ENCODE measurements at places on chromosomes 1 and 21.

DNA sequence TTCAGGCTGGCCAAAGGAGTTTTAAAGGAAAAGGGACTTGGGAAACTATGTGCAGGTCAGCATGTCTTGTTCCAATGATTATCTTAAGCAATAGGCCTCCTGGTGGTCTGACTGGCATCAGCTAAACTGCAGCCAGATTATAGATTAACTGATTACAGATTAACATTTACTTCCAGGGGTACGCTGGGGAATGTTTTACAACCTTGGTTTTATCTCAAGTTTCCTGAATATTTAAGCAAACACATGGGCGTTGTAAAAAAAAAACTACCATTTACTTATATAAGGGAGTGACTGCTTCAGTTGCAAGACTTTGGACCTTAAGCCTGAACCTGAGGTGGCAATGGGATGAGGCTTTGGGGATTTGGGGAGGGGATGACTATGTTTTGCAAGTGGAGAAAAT is 600.6 kb upstream of the B3GALT2 start:
- DNase-seq: no peak

DNA sequence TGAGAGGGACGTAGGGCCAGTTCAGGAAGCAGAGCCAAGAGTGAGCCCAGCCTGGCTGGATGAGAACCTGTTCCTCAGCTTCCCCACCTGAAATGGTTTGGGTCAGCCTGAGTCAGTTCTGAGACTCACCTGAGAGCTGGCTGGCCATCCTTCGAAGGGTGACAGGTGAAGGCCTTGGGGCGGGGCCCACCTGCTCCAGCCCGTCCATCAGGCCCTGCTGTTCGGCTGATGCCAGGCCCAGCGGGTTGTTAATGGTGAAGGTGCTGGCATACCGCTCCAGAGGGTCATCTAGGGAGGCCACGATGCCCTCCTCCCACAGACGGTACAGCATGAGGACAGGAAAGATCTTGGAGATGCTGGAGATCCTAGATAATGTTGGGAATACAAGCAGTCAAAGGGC is 14.1 kb downstream of the LACTBL1 start:
- no peak for DNase-seq

DNA sequence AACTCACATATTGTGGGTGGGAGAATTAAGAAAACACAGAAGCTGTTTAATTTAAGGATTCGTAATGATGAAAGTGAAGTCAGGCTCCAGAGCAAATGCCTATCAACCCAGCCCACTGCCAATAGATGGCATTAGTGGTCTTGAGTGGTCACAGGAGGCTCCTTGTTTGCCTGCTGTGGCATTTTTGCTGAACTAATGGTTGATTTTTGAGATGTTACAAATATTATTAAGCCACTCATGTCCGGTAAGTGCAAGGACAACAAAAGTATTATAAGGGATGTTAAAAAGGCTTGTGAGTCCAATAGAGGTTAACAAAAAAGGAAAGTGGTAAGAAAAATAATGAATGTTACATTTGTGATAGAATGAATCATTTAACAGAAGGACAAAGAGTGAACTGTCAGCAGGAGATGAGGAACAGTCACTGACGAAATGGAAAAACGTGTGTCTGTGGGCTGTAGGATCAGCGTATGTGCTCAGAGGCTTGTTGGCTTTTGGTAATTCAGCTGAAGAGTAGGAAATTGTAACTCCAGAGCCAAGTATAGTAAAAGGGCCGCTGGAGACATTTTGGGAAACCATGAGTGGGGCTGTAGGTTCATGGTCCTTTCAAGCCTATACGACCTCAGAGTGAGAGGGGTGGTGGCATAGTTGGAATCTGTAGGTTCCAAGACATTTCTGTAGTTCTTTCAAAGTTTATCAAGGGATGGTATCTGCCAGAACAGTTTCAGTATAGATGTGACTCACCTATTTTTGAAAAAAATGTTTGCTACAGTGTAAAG is 11.2 kb downstream of the SFT2D2 start:
- no peak for DNase-seq

DNA sequence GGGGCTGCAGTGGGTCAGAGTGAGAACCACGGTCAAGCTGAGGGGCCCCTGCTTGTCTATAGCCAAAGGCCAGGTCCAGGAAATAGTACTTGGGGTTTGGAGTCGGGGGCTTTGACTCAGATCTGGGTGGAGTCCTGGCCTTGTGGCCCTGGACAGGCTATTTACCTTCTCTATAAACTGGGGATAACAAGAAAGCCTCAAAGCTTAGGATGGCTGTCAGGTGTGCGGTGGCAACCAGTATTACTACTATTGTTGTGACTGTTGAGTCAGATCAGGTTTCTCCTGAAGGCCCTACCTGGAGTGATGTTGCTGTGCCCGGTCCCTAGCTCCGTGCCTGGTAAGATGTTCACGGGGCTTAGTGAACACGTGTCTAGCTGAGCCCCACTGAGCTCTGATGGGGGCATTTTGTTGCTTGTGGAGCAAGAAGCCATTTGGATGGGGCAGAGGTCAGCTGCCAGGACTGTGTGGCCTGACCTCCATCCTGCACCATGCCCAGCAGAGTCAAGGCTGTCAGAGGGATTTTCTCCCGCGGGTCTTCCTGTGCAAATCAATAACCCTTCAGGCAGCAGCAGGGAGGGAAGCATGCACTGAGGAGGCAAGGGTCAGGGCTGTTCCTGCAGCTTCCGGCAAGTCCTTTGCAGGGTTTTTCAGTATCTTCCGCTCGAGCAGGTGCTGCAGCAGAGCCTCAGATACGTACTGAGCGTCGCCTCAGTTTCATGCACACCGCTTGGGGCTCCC is 170.3 kb downstream of the CAMTA1 start:
- no peak for DNase-seq
